Naive thymus-derived CD8-positive, alpha-beta T cell (primary cell): ENCODE measurements at places on chromosomes 5 and 9. TPM values are rescaled to one million over a fixed set of nuclear protein-coding genes. Genes with fewer than 3 reads are reported as not detected.

PCDHB5 gene
- polyA plus RNA-seq, result not detected

CDH9 gene
- polyA plus RNA-seq, result not detected

MUSK gene
- not detected for polyA plus RNA-seq

TAL2 gene
- not detected for polyA plus RNA-seq

RFK gene
- polyA plus RNA-seq, result 18.9 TPM

TAF11L10 gene
- not detected for polyA plus RNA-seq

CA9 gene
- polyA plus RNA-seq, result not detected

CENPH gene
- polyA plus RNA-seq, result 10.1 TPM

PHF2 gene
- polyA plus RNA-seq, result 2.3 TPM
